Activated CD4-positive, alpha-beta T cell treated with anti-CD3 and anti-CD28 coated beads, Interleukin-2, amount 10 ng/mL, durations not matched to agents 7 days and 5 days (primary cell): ENCODE measurements at places on chromosomes 2 and 18. TPM values are rescaled to one million over a fixed set of nuclear protein-coding genes. Genes with fewer than 3 reads are reported as not detected.

Gene PRKD3
- total RNA-seq: 13.4 TPM

Gene MPPE1
- total RNA-seq: 64.0 TPM

Gene GRHL1
- total RNA-seq: 0.25 TPM

Gene GNAL
- 0.04 TPM for total RNA-seq

Gene MFF
- 79.4 TPM for total RNA-seq

Gene IGFBP5
- not detected for total RNA-seq
